Thoracic aorta (tissue), 2 donors: ENCODE measurements at places on chromosomes 7 and 10.

DNA sequence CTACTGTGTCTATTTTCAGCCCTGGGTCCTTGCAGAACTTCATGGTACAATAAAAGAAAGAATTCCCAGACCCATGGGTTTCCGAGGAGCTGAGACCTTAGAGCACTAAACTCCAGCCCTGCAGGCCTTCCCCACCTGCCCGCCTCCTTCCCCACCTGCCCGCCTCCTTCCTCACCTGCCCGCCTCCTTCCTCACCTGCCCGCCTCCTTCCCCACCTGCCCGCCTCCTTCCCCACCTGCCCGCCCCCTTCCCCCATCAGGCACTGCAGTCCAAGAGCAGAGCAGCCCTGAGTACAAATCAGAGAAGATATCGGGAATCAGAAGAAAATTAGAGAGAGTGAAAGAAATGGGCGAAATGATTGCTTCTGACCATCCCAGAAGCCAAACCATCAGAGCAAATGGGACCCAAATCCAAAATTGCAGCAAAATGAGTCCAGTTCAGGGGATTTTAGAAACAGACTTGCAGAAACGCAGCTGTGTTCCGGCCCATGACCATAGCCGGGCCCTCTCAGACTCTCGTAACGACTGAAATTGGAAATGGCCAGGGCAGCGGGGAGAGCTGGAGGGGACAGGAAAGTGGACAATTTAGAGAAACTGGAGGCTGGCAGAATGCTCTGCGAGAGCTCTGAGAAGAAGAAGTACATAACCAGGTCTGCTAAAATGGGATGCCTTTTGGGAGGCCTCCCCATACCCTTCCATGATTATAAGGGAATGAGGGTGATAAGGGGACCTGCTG lies 568.4 kb downstream of the TCERG1L start:
- no peak overlapping the region for H3K27ac ChIP-seq
- H3K27me3 ChIP-seq: no peaks in the 10 kb centered on the region
- H3K36me3 ChIP-seq: no peaks in the 10 kb centered on the region

DNA sequence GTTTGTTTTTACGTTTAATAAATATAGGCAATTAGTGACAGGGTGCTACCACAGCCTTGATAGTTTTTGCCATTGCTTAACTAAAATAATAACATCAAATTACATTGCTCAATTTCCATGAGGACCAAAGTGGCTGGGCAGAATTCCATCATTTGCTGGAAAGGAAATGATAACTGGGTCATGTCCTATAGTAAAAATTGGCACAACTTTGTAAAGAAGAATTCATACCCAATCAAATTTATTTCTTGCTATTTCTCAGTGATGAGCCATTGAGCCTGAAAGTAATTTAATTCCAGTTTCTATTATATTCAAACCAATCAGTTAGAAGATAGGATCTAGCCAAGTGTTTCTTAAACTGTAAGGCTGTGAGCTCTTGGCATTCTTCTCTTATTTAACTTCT lies 102.2 kb upstream of the CTTNBP2 start:
- no peak overlapping the region for H3K4me3 ChIP-seq
- no peaks in the 10 kb centered on the region for H3K36me3 ChIP-seq
- no peaks in the 10 kb centered on the region for H3K4me1 ChIP-seq

GRCh38 chr7:24665564-24666294 lies 91.5 kb downstream of the GSDME start:
- no peak overlapping the region for H3K4me3 ChIP-seq
- H3K4me1 ChIP-seq: no peaks in the 10 kb centered on the region
- no peaks in the 10 kb centered on the region for H3K36me3 ChIP-seq
- no peaks in the 10 kb centered on the region for H3K27me3 ChIP-seq
- no peak overlapping the region for H3K27ac ChIP-seq

- peaks cover 30% of the 10 kb centered on the region for H3K4me1 ChIP-seq
- H3K27ac ChIP-seq: peak overlapping the region; percentile 86
- H3K4me3 ChIP-seq: peak overlapping the region; percentile 75
- no peaks in the 10 kb centered on the region for H3K27me3 ChIP-seq
Observed at GRCh38 chr7:106283831-106284713, 711 bp downstream of the NAMPT start.

- no peak overlapping the region for H3K4me3 ChIP-seq
- no peak for DNase-seq
- no peak overlapping the region for H3K27ac ChIP-seq
- H3K4me1 ChIP-seq: peaks cover 9% of the 10 kb centered on the region
- H3K36me3 ChIP-seq: no peaks in the 10 kb centered on the region
- no peaks in the 10 kb centered on the region for H3K27me3 ChIP-seq
Observed at GRCh38 chr10:124619802-124620490, 124.2 kb downstream of the FAM53B start.

- H3K4me1 ChIP-seq: no peaks in the 10 kb centered on the region
- H3K4me3 ChIP-seq: no peak overlapping the region
- H3K27ac ChIP-seq: no peak overlapping the region
- no peaks in the 10 kb centered on the region for H3K27me3 ChIP-seq
- DNase-seq: no peak
Observed at GRCh38 chr7:78635026-78635793, 818.3 kb downstream of the MAGI2 start.

GRCh38 chr7:27078616-27079233 lies 17.1 kb downstream of the HOXA1 start:
- no peak overlapping the region for H3K27ac ChIP-seq
- H3K36me3 ChIP-seq: no peaks in the 10 kb centered on the region
- no peak for DNase-seq
- H3K4me1 ChIP-seq: no peaks in the 10 kb centered on the region
- no peaks in the 10 kb centered on the region for H3K27me3 ChIP-seq
- H3K4me3 ChIP-seq: no peak overlapping the region

- no peaks in the 10 kb centered on the region for H3K36me3 ChIP-seq
- no peak overlapping the region for H3K27ac ChIP-seq
- no peak overlapping the region for H3K4me3 ChIP-seq
- H3K4me1 ChIP-seq: no peaks in the 10 kb centered on the region
Observed at GRCh38 chr10:129541200-129541599, 74.2 kb downstream of the MGMT start.
